ENCODE measurements at places on chromosomes 16 and 17.

DNA sequence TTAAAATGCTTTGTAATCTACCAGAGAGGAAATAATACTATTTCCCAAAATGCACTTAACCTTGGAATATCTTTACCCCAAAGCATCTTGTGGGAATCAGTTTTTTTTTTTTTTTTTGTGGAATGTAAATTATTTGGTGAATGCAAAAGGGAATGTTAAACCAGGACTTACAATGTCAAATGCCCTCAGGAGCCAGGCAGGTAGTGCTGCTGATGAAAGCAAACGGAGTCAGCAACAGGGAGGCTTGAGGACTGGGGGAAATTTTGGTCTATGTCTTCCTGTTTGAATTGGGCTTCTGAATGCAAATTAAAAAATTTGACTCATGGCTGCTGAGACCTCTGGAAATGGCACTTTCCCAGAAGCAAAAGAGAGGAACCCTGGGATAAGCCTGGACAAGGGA, 96.5 kb upstream of the NLRP1 start:
- no peak for DNase-seq

GRCh38 chr16:10076037-10076436, 106.2 kb downstream of the GRIN2A start:
- DNase-seq, result no peak

DNA sequence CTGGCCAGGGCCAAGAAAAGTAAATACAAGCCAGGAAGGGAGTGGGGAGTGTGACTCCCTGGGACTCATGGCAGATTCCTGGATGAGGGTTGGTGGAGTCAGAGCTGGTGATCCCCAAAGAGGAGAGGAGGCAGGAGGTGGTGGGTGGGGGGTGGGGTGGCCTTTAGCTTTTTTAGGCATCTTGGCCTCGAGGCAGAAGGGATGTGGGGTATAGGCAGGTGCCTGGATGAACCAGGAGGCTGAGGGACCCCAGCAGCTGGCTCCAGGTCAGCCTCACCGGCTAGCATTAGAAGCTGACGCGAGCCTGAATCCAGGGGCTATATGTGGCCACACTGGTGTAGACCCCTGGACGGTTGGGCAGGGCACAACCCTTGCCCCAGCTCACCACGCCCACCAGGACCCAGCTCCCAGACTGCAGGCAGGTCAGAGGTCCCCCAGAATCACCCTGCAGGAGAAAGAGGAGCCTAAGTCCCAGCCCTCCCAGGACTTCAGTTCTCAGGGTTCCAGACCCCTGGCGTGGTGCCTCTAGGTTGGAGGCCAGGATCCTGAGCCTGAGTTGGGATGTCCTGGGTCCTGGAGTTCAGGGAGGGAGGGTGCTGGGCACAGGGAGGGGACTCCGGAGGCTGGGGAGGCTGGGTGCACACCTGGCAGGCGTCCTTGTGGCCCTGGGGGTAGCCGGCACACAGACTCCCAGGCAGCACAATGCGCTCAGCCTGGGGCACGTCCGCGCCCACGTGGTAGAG, 2.8 kb downstream of the PRSS33 start:
- no peak for DNase-seq

DNA sequence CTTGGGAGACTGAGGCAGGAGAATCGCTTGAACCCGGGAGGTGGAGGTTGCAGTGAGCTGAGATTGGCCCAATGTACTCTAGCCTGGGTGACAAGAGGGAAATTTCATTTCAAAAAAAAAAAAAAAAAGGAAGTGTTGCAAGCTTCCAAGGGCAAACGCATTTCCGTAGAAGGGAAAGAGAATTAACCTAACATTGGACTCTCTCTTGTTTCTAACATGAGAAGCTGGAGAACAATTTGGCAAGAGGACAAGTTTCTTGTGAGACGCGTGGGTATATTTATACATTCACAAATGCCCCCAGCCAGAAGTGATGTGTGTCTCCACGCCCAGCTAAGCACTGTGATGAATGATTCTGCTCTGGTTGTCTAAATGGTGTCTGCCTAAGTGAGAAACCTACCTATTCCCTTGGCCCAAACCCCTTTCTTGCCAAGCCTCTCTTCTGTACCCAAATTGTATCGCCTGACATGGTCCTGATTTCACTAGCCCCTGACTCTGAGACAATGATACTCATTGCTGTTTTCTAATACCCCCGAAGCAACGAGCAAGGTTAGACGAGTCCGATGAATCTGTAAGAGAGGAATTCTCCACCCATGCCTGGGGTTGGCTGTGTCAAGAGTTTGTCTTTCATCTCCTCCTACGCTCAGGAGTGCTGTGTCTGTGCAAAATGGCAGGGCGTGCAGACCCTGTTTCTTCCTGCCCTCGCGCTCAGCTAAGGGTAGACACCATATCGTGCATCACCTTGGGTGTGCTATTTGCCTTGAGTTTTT, 14.2 kb upstream of the ST6GALNAC2 start:
- DNase-seq, result no peak

GRCh38 chr16:81481207-81481821, 36.7 kb downstream of the CMIP start:
- no peak for DNase-seq
